Stimulated activated CD4-positive, alpha-beta T cell treated with anti-CD3 and anti-CD28 coated beads, Interleukin-2, amount 100 ng/mL, for 24 hours (primary cell): ENCODE measurements at places on chromosomes 16 and 17.

- DNase-seq: no peak
Observed at GRCh38 chr16:69315486-69316311, 4.5 kb downstream of the VPS4A start.

DNA sequence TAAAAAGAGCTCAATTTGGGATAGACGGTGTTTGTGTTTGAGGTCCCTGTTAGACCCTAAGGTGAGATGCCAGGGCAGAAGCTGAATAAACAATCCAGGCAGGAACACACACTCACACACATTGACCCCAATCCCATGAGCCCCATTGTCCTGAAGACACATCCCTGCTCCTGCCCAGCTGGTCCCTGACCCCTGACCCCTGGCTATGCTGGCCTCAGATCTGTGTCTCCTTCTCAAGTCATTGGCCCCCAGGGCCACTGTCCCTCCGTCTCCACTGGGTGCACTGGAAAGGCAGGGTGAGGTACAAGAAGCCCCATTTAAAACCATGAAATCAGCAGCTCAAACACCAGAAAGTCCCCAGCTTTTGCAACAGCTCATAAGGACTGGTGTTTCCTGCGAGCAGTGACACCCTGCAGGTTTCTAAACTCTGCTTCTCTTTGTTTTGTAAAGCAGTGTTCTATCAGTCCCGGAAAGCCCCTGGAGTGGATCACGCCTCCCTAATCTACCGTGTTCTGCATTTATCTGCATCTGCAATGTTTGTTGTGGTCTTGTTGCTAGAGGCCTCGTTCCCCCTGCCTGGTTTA is 18.0 kb upstream of the ASGR2 start:
- DNase-seq: peak; percentile 62

DNA sequence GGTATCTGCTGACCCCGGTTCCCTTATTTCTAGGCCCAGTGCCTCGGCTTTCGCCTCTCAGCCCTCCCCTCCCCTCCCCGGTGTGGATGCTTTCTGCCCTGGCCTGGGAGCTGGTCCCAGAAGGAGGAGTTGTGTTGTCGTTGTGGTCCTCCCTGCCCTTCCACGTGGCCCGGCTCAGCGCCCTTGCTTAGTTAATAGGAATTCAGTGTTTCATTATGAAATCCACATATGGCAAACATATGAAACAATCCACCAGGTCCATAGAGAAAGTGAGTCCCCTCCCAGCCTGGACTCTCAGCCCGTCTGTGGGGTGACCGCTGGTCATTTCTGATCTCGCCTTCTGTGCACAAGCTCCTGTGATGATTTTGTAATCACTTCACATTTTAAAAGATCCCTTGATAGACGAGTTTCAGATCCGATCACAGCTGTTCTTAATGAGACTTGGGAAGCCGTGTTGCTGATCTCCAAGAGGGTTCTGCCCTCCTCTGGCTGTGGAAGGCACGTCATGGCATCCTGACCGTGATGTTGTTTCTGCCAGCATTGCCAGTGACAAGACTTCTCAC is 112.1 kb downstream of the BANP start:
- no peak for DNase-seq

GRCh38 chr16:54579106-54579728 is 292.6 kb upstream of the IRX3 start:
- DNase-seq: no peak

DNA sequence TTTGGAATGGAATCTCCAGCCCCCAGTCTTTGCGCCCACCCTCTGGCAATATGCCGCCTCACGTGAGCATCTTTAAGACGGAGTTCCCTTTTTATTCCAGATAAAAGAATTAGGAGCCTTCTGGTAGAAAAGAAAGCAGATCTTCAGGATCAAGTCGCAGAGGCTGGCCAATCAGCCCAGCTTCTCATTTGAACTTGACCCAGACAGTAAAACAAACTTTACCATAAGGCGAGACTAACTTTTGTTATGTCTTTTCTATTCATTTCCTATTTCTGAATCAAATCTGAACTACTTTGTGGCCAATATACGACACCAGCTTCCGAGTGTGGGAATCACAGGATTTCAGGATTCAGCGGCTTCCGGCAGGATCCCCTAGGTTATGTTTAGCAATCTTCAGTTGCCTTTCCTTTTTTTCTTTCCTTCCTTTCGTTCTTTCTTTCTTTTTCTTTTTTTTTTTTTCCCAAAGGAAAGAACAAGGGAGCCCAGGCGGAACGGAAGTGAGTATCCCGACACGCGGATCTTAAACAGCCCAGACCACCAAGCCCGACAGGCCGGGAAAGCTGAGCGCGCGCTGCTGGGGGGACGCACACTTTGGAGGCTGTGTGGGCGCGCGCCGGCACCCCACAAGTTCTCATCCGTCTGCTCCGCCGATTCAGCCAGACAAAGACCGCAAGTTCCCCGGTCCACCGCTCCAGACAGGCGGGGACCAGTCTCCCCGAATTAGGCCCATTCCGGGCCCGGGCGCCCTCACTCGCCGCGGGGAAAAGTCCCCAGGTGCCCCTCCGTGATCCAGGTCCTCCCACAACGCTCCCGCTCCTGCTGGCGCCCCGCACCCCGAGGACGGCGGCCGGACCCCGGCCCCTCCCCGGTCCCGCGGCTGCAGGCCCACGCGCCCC is 633 bp downstream of the TBC1D16 start:
- peak; percentile 37 for DNase-seq

DNA sequence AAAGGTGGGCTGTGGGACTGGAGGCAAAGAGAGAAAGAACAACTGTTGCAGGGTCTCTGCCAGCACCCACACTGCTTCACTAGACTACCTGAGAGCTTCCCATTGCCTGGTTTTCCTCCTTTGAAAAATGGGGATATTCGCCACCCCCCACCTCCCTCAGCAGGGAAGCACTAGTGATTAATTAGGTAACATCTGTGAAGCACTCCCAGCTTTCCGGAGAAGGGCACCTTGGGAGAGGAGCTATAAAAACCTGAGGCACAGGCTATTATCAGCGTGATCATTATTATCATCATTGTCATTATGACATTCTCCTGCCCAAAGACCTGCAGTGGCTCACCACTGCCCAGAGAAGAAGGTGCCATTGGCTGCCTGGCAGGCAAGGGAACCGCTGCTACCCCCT is 83.5 kb downstream of the XYLT1 start:
- no peak for DNase-seq

- no peak for DNase-seq
Observed at GRCh38 chr17:82195675-82196672, 16.7 kb downstream of the CCDC57 start.

- no peak for DNase-seq
Observed at GRCh38 chr17:19677736-19678379, 29.3 kb downstream of the ALDH3A2 start.

DNA sequence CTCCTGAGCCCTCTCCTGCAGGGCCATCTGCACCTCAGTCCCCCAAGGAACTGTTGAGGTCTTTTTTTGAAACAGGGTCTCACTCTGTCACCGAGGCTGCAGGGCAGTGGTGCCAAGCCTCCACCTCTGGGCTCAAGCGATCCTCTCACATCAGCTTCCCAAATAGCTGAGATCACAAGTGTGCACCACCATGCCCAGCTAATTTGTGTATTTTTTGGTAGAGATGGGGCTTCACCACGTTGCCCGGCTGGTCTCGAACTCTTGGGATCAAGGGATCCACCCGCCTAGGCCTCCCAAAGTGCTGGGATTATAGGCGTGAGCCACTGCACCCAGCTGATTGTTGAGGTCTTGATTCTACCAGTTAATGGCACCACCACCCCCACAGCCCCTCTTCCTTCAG is 27.9 kb upstream of the ENDOV start:
- DNase-seq: no peak

GRCh38 chr17:75950855-75951554 is 10.2 kb upstream of the FBF1 start:
- no peak for DNase-seq

DNA sequence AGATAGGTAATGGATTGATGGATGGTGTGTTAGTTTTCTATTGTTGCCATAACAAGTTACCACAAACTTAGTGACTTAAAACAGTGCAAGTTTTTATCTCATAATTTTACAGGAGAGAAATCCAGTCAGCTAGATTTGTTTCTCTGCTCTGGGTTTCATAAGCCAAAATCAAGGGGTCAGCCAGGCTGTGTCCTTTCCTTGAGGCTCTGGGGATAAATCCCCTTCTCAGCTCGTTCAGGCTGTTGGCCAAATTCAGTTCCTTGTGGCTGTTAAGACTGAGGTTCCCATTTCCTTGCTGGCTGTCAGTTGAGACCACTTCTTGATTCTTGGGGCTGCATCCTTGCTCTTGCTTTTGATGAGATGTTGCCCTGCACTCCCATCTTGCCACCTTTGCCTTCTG is 204.9 kb upstream of the CDH13 start:
- DNase-seq: no peak

GRCh38 chr17:33868899-33869298 is 386.2 kb upstream of the CCL2 start:
- DNase-seq: no peak

GRCh38 chr16:22375117-22375962 is 921 bp upstream of the CDR2 start:
- no peak for DNase-seq

GRCh38 chr16:79640513-79641360 is 40.2 kb upstream of the MAF start:
- no peak for DNase-seq

DNA sequence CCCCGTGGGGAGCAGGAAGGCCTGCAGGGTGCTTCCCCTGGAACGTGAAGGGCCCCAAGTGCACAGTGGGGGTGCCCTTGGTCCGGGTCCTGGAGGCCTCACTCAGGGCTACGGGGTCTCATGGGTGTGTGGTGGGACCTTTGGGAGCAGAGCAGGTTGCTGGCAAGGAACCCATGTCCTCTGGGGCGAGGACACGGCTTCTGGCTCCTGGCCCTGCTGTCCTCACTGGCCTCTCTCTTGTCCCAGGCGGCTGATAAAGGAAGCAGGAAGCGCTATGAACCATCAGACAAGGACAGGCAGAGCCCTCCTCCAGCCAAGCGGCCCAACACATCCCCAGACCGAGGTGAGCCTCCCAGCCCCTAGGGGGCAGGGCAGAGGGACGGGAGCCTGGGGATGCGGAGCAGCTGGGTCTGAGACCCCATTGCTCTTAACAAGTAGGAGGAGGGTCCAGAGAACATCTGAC is 9.8 kb upstream of the IL17C start:
- no peak for DNase-seq

DNA sequence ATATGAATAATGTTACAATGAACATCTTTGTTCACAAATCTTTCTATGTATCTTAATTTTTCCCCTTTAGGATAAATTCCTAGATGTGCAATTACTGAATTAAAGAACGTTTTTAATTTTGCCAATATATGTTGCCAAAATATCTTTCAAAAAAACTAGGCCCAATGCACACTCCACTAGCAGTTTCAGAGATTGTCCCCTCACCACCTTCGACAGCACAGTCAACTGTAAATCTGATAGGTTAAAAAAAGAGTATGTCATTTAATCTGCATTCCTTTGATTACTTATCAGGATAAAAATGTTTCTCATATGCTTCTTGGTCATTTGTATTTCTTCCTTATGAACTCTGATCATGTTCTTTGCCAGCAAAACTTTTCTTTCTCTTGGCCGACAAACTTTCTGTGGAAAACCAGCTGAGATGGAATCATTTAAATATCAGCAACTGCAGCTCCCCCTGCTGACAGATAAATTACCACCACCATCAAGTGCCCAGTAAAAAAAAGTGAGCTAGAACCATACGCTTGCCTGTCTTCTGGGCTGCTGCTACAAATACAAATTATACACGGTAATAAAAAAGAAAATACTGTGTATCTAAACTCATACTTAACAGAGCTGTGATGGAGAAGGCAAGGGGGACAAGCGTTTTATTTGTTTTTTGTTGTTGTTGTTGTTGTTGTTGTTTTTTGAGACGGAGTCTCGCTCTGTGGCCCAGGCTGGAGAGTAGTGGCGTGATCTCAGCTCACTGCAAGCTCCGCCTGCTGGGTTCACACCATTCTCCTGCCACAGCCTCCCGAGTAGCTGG is 19.6 kb upstream of the KANSL1 start:
- peak; percentile 66 for DNase-seq

DNA sequence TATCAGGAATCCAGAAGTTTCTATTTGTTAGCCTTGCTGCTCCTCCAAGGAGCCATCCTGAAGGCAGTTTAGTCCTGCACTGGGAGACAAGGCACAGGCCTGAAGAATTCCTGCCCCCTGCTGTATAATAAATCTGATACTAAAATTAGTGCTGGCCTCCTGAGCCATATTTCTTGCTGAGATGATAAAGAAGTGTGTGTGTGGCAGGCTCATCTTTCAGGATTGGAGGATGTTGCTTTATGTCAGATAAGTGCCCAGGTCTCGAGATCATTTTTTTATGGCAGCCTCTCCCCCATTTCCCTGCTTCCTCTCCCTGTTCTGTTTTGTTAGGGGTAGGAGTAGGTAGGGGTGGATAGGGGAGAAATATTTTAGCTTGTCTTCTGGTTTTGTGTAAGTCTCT is 26.0 kb downstream of the MSI2 start:
- DNase-seq: no peak

GRCh38 chr17:31842195-31843069 is 16.6 kb downstream of the COPRS start:
- DNase-seq: peak; percentile 66

DNA sequence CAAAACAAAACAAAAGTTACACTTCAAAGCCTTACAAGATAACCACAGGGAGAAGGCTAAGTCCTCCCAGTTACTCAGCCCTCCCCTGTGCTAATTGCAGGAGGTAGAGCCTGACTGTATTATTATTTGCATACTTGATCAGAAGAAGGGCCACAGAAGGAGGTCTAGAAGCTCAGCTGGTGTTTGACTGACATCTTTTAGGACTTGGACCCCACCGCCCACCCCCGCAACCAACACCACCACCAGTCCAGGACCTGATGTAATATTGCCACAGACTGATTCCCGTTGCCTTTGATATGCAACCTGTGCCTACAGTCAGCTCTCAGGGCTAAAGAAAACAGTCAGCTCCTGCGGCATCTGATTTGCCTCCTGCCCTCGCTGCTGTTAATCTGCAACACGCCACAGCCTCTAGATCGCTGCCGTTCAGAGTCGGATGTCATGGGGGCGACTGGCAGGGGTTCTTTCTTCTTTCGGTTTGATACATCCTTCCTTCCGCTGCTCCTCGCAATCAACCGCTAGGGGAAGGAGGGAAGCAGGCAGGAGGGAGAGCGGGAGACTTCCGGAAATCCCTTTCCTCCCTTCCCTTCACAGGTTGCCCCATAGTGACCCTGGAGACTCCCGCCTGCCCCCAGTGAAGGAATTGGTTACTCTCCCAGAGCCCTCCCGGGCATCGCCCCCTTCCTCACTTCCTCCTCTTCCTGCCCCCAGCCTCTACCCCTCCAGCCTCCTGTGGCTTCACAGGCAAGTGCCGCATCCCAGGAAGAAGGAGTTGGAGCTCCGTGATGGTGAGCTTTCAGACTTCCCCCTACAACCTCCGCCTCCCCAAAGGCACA is 90.5 kb upstream of the SOX9 start:
- peak; percentile 16 for DNase-seq
